Tongue (tissue), 3 donors: ENCODE measurements at places on chromosomes 12 and 14. TPM values are rescaled to one million over a fixed set of nuclear protein-coding genes. Genes with fewer than 3 reads are reported as not detected.

The PZP gene
- total RNA-seq = not detected

The DRAM1 gene
- total RNA-seq = 6.2 TPM

The RERG gene
- total RNA-seq = 18.9 TPM

The PLA2G1B gene
- total RNA-seq = not detected

The MYF6 gene
- 164 TPM for total RNA-seq

The MDGA2 gene
- total RNA-seq = 1.0 TPM

The FLVCR2 gene
- 6.9 TPM for total RNA-seq

The KRT6B gene
- 17.0 TPM for total RNA-seq

The LRTM2 gene
- not detected for total RNA-seq

The NPFF gene
- total RNA-seq = not detected

The ESR2 gene
- 0.21 TPM for total RNA-seq

The PRPF39 gene
- 66.1 TPM for total RNA-seq

The ITPR2 gene
- 31.4 TPM for total RNA-seq

The GDF11 gene
- 4.5 TPM for total RNA-seq

The KLHL33 gene
- 1.9 TPM for total RNA-seq

The HOXC4 gene
- total RNA-seq = 0.21 TPM

The LIN7A gene
- total RNA-seq = 4.3 TPM

The PTHLH gene
- 3.4 TPM for total RNA-seq

The RFX4 gene
- total RNA-seq = 0.21 TPM

The CLEC1B gene
- not detected for total RNA-seq

The DHRS2 gene
- not detected for total RNA-seq

The ESPL1 gene
- total RNA-seq = 8.9 TPM

The ELK3 gene
- 34.3 TPM for total RNA-seq

The CRIP2 gene
- total RNA-seq = 202 TPM

The CAPS2 gene
- total RNA-seq = 8.9 TPM

The ASIC1 gene
- total RNA-seq = 4.1 TPM

The SLC25A47 gene
- total RNA-seq = not detected

The REP15 gene
- total RNA-seq = 3.0 TPM

The FAM186B gene
- total RNA-seq = 0.82 TPM

The TPCN1 gene
- total RNA-seq = 27.0 TPM

The RASSF3 gene
- total RNA-seq = 31.2 TPM

The SMOC1 gene
- total RNA-seq = 4.0 TPM

The DDX47 gene
- total RNA-seq = 71.2 TPM

The AICDA gene
- total RNA-seq = 0.10 TPM

The DHRS1 gene
- total RNA-seq = 13.0 TPM

The BRAP gene
- total RNA-seq = 20.5 TPM

The ALKBH1 gene
- 14.8 TPM for total RNA-seq
